ENCODE measurements at places on chromosomes 12 and 14.

- DNase-seq = no peak
Measured at GRCh38 chr14:103762541-103762940, 46.9 kb downstream of the ZFYVE21 start.

- no peak for DNase-seq
Measured at GRCh38 chr12:25811656-25812126, 146.8 kb upstream of the RASSF8 start.

DNA sequence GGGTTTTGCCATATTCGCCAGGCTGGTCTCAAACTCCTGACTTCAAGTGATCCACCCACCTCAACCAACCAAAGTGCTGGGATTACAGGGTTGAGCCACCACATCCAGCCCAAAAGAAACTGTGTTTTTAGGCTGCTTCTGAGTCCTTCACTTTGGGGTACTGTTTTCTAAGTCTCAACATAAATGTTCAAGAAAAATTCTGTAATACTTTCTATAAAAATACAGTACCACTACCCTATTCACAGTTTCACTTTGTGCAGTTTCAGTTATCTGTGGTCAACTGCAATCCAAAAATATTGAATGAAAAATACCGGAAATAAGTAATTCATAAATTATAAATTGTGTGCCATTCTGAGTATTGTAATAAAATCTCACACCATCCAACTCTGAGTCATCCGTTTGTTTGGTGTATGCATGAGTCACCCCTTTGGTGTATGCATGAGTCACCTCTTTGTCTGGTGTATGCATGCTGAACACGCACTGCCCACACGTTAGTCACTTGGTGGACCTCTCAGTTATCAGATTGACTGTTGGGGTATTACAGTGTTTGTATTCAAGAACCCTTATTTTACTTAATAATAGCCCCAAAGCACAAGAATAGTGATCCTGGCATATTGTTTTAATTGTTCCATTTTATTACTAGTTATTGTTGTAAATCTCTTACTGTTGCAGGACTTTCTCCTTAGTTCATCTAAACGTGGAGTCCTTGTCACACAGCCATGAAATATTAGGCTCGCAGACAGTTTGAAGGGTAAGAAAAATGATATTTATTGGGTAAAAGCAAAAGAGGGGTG lies 190.2 kb downstream of the FSCB start:
- DNase-seq = no peak

- no peak for DNase-seq
Measured at GRCh38 chr12:25785134-25785533, 173.3 kb upstream of the RASSF8 start.

- no peak for DNase-seq
Measured at GRCh38 chr12:52906191-52906601, 1.3 kb upstream of the KRT8 start.

DNA sequence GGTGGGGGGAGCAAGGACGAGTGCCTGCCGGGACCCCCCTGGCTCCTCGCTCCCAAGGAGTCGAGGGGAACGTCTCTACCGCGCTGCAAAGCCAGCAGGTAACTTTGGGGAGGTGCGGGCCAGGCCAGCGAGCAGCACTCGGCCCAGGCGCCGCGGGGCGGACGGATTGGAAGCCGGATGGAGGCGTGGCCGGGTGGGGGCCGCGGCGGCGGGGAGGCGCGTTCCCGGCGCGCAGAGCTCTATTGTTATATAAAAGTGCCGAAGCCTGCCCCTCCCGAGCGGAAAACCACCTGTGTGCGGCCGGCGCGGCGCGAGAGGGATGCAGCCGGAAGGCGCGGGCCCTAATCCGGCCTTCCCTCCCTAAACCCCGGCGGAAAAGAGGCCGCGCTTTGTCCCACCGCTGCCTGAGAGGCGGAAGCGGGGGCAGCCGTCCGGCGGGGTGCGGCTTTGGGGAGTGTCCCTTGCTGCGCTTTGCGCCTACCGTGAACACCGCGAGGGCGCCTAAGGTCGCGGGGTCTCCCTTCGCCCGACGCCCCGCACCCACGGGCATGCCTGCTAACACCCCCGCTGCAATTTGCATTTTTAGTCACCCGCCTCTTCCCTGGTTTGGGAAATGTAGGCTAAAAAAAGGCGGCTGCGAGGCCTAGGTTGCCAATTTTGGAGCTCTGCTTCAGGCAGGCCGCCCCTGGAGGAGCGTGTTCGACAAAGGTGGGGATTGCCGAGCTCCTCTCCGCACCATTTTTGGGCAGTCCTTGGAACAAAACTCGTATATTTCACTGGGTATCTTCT lies 1.7 kb upstream of the DUSP6 start:
- DNase-seq = no peak

DNA sequence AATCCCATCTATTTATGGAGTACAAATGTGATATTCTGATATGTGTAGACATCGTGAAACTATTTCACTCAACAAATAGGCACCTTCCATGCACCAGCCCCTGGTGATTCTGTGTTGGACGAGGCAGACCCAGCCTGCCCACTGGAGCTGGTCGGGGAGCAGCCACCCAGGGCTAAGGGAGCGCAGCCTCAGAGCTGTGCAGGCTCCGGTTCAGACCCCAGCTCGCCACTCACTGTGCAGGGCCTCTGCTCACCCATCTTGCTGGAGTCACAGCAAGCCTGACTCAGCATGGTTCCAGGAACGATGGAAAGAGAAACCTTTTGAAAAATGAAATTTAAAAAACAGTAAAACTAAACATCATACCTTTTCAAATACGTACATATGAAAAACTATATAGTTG lies 52.3 kb upstream of the BCL11B start:
- DNase-seq = no peak

GRCh38 chr12:100518376-100518775 lies 44.7 kb downstream of the NR1H4 start:
- DNase-seq = no peak

DNA sequence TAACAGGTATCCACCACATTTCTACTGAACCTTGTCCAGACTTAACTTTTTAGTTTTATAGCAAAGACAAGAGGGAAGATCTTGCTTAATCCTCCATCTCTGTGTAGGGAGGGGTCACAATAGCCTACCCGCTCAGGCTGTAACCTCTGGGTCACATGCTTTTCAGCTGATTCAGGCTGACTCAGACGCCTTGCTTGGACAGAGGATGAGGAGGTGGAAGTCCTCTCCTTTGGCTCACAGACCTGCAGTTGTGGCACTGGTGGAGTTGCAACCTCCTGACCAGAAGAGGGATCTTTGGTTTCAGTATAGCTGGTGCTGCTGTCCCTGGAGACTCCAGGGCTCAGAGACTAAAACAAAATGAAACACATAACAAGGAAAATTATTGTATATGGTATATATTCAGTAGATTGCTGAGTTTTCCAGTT lies 16.2 kb downstream of the ACIN1 start:
- DNase-seq = no peak

GRCh38 chr12:12521044-12521485 lies 41.6 kb downstream of the DUSP16 start:
- no peak for DNase-seq

DNA sequence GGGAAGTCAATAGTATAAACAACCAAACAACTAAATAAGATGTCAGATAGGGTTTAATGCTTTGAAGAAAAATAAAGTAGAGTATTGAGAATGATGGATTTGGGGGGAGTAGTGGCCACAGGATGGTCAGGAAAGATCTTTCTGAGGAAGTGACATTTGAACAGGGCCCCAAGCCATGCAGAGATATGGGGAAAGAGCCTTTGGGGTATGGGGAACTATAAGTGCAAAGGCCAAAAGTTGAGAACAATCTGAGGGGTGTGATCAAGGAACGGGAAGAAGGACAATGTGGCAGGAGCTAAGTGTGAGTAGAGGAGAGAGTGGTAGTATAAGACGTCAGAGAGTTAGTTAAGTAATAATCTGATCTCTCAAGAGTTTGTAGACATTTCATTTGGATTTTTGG lies 1.3 kb downstream of the MRPS35 start:
- no peak for DNase-seq

DNA sequence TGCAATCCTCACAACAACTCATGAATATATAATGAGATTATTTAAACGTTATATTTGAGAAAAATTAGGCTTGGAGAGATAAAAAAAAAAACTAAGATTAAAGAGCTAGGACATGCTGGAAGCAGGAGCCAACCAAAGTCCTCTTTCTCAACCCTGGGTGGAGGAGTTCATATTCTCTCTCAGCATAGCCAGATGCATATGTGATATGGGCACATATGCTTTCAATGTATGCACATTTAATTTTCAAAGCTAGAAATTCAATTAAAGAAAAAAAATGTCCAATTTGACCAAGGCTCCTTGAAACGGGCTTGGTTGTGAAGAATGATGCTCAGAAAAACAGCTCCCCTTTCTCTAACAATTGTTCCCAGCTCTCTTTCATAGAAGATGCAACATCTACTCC lies 61.9 kb upstream of the GRIP1 start:
- DNase-seq = no peak

DNA sequence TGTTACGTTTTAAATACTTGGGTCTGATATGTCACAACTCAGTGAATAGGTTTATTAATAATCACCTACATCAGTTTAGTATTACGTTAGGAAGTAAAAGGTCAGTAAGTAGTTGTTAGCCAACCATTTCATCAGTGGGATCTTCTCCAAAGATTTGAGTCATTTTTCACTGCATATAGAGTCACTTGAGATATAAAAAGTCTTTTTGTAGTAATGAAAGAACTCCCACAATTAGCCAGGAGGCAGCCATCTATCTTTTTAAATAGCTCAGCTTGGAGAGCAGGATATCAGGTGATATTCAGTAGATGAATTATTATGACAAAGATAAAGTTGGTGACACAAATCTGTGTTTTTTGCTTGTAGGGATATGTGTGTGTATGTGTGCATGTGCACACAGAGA lies 309.3 kb downstream of the PDZRN4 start:
- no peak for DNase-seq

DNA sequence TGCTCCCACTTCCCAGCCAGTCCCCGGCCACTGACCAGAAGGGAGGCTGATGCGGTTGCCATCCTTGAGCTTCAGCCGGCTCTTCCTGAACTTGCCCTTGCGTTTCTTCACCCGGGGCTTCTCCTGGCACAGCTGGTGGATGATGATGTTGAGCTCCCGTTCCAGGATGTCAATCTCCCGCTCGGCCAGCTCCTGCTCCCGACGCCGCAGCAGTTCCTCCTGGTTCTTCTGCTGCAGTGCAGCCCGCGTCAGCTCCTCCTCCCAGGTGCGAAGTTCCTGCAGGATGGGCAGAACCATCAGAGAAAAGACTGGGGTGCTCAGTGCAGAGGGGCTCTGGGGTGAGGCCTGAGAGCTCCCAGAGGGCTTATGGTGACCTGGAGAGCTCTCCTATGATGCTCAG lies 67.0 kb downstream of the MAP3K9 start:
- DNase-seq = no peak

GRCh38 chr14:76085358-76085757 lies 66.4 kb upstream of the GPATCH2L start:
- no peak for DNase-seq

DNA sequence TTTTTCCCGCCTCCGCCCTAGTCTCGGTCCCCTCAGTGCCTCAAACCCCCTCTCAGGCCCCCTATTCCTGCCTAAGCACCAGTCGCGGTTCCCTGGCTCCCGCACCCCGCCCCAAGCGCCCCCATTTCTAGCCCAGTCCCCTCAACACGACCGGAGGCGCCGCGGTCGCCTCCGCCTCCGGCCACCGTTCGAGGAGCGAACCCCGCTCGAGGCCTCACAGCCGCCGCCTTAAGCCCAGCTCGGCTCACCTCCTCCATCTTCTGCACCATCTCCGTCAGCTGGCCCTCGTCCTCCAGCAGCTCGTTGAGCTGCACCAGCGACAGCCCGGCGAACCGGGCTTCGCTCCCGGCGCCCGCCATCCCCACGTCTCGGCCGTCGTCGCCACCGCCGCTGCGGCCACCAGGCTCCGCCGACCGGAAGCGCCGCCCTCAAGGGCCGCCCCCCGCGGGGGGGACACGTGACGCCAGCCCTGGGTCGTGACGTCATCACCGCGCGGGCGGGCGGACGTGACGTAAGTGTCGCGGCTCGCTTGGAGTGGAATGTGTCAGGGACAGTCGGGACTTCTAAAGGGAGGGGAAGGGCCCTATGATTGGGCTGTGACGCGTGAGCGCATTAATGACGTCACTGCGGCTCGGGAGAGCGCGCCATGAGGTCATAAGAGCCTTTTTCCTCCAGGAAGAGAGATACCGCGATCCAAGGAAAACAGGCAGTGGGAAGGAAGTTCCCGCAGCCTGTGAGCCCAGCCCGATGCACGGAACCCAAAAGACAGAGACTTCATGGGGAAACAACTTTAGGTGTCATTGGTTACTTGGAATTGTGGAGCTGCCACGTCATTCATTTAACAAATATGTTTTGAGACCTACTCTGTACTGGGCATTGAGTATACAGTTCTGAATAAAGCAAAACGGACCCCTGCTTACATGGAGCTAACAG lies at the start of gene VPS37B:
TSS of gene VPS37B (minus strand) at position 421 of the 933 bp plus-strand sequence. CDS start at position 359, 62 bp downstream.
- peak; percentile 75 for DNase-seq

DNA sequence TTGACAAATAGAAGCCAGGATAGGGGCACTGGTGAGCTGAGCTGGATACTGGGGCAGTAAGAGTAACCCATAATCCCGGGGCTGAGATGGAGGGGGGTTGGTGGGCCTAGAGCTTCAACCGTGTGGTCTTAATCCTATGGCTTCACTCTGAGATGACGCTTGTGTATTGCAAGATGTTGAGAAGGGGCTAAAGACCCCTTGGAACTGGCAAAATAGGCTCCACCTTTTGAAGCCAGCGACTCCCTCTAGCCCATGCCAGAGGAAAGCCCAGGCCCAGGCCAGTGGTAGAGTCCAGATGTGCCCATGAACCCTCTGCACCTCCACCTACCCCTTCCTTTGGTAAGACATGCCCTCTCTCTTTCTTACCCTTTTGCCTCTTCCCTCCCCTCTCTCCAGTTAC lies 4.6 kb downstream of the HOXC12 start:
- DNase-seq = no peak

GRCh38 chr12:110846615-110847566 lies at the start of gene CCDC63:
TSS of gene CCDC63 (plus strand) at chr12:110846987. CDS start at chr12:110852955, 5,968 bp downstream.
- DNase-seq = no peak

DNA sequence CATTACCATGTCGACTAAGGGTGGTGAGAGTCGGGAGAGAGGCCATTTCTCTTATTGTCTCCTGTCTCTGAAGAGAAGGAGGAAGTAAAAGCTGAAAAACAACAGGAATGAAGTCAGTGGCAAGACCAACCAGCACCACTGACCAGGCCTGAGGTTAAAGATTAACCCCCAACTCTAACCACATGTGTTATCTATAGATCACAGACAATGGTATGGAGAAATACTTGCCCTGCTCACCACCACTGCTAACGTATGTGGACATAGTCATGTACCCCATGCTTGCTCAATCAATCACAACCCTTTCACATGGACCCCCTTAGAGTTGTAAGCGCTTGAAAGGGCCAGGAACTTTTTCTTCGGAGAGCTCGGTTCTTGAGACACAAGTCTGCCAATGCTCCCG lies 690.9 kb upstream of the LMO3 start:
- DNase-seq = no peak

GRCh38 chr14:96275177-96276112 lies 19.4 kb downstream of the BDKRB1 start:
- peak; percentile 41 for DNase-seq

DNA sequence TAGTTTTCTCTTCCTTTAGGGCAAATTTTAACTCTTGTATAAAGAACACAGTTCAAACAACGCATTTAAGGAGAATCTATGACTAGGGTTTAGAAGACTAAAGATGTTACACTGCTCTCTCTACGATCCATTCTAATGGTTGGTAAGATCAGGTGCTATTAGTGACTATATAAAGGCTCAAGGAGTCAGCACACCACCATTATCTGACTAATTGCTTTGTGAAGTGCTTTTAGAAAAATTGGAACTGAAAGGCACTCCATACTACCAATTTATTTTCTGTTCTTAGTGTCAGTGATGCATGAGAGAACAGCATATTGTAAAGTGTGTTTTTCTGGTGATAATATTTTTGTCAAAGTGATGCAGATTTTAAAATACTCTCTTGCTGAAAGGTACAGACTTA lies 136.8 kb downstream of the SYT1 start:
- DNase-seq = no peak
